ENCODE measurements at places on chromosomes 3 and 15.

DNA sequence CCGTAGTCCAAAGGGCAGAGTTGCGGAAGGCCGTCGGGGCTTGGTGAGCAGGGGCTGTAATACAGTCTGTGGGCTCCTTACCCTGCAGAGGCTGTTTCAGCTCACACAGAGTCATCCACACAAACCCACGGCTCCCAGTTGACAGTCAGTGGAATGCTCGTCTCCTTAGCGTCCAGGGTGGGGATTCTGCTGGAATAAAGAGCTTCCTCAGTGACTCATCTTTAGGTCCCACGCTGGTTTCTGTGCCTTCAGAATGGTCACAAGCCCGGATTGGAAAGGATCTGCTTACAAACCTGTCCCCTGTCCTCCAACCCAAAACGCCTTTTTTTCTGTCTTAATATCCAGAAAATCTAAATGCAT, 201.3 kb upstream of the TPM1 start:
- no peak for DNase-seq

- no peak for DNase-seq
Observed at GRCh38 chr15:85614059-85614458, 180.7 kb downstream of the KLHL25 start.

GRCh38 chr3:187973977-187974870, 179.7 kb upstream of the LPP start:
- no peak for DNase-seq

DNA sequence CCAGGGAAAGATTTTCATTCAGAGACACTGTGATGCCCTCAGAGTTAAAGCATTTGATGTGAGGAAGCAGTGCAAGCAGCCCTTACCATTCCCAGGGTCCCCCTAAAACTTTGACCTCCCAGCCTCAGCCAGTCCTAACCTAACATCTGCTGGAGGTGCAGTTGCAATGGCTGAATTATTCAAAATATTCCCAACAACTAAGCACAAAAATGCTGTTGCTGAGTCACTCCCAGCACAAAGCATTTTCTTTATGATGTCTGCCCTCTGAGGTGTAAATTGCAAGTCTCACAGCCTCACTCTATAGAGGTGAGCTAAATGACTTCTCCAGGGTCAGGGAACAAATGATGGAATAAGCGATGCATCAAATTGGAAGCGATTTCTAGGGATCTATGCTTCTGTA, 6.4 kb upstream of the REC114 start:
- no peak for DNase-seq

DNA sequence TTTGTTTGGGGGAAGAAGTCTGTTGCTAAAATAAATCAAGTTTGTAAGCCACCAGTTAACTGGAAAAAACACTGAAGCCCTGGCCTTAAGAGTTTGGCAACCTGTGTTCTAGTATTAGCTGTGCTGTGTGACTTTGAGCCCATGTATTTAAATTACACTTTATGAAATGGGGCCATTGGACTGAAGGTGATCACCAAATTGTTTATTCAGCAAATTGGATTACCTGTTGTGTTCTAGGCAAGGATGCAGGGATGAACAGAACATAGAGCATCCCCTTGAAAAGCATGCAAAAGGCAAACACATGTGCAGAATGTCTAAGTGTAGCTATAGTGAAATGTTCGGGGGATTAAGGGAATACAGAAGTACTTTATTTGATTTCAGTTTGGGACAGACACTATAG, 54.6 kb downstream of the TMOD3 start:
- no peak for DNase-seq

GRCh38 chr3:136377508-136377907, 127.4 kb downstream of the PCCB start:
- DNase-seq: no peak

DNA sequence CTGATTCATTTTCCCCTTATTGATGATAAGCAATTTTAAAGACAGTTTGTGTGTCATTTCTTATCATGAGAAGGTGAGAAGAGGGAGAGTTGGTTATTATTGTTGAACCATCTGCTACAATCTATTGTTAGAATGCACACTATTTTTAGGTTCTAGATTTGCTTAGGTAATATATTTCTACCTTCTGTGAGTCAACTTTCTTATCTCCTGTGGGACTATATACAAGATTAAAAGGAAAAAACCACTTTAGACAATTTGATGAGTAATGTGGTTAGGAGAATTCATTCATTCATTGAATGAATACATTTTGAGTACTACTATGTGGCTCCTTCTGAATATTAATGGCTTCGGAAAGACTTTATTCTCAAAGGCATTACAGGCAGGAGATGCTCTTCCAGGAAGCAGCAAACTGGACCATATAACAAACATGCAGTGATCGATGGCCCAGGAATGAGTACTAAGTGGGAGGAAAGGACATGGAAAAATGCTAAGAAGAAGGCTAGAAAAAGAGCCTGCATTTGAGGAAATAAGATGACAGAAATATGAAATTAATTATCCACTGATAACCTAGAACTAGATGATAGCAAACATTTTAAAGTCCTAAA, 22.4 kb downstream of the SPTSSB start:
- DNase-seq: no peak

GRCh38 chr3:81782585-81782984, 21.1 kb upstream of the GBE1 start:
- DNase-seq: no peak

DNA sequence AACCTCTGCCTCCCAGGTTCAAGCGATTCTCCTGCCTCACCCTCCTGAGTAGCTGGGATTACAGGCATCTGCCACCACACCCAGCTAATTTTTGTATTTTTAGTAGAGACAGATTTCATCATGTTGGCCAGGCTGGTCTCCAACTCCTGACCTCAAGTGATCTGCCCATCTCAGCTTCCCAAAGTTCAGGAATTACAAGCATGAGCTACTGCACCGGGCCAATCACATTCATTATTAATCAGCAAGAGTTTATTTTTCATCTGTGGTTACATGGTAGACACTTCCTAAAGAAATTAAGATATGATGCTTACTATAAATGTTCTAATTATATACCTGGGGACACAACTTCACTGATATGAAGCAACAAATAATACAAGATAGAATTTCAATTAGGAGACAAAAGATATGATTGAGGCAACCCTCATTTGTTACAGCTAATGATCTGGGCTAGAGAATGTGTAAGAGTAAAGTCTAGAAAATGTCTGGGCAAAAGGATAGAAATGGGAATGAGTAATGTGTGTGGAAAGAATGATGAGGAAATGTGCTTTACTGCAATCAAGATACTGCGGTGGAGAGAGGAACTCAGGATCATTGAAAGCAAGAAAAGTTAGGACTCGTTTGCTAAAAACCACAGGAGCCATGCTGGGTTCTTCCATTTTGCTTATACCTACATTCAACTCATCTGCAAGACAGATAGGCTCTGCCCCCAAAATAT, 366.8 kb downstream of the ZIC1 start:
- DNase-seq: no peak

DNA sequence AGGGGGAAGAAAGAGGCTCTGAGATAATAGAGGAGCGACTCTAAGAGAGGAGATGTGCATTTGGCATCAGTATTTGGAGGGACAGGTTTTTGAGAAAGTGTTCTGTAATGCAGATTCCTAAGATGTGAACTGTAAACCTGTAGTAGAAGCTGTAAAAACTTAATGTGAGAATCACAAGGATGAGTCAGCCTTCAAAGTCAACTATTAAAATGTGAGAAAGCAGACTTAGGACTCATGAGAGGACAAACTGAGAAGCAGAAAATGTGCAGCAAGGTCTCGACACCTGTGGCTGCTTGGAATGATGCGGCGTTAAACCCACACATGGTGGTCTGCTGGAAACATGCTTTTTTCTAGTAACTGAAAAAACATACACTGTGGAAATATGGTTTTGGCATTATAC, 36.0 kb downstream of the USP13 start:
- no peak for DNase-seq

DNA sequence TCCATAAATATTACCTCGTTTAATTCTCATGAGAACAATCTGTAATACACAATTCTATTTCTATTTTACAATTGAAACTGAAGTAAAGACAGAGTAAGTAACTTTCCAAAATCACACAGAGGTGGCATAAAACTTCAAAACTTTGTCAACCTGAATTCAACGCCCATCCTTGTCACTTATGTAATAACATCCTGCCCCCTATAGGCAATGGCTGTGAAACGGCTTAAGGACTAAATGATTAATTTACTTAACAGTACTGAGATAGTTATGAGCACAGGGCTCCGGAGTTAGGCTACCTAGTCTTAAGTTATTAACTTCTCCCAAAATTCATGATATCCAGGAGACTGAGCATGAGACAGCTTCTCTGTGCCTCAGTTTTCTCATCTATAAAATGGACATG, 293.1 kb upstream of the CHRM5 start:
- no peak for DNase-seq

DNA sequence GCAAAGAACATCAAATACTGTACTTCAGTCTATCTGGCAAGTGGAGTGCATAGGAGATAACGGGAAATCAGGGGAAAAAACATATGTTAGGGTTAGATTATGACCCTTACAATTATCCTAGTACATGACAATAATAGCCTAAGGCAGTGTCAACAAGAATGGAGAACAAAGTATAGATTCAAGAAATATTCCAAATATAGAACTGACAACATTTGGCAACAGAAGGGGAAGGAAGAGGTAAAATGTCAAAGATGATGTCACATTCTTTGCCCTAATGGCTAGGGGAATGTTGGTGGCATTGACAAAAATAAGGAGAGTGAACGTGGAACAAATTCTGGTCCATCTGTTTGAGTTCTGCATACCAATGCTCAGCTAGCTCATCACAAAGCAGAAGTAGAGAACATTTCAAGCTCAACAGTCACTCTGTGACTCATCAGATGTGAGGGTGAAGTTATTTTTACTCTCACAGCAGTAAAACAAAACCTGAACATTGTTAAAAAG, 15.5 kb upstream of the ATP8B4 start:
- DNase-seq: no peak

- no peak for DNase-seq
Observed at GRCh38 chr15:51577636-51578304, 44.8 kb downstream of the DMXL2 start.

DNA sequence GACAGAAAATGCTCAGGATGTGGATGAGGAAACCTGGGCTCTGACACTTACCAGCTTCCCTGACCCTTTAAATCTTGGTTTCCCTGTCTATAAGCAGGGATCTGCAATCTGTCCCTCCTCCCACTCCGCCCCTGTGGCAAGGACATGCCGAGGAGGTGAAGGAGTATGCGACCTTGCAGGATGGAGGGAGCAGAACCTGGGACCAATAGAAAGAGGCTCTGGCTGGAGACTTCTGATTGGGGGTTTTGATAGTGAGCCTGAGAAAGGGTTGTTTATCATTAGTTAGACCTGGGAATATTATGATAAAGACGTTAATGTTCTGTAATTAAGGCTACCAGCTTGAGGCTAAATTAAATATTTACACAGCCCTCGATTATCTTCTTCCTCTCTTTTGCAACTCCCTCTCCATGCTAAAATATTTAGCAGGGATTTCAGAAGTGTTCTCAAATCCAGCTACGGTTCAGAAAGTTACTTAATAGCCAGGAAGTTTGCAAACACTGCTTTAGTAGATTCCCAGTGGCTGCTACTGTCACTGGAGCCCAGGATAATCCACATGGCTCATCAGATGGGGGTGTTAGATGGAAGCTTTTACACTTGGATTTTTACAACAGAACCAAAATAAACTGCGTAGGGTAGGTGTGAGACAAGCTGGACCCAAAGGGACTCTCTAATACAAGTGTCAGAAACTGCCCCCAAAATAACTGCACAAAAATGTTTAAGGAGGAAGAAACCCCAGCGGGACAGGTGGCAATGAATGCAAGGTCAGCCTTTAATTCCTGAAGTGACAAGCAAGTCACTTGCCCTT, 9.2 kb upstream of the PAQR5 start:
- no peak for DNase-seq

- DNase-seq: no peak
Observed at GRCh38 chr15:90872486-90873184, 4.2 kb downstream of the FURIN start.

- no peak for DNase-seq
Observed at GRCh38 chr3:182618085-182618732, 175.1 kb upstream of the ATP11B start.

DNA sequence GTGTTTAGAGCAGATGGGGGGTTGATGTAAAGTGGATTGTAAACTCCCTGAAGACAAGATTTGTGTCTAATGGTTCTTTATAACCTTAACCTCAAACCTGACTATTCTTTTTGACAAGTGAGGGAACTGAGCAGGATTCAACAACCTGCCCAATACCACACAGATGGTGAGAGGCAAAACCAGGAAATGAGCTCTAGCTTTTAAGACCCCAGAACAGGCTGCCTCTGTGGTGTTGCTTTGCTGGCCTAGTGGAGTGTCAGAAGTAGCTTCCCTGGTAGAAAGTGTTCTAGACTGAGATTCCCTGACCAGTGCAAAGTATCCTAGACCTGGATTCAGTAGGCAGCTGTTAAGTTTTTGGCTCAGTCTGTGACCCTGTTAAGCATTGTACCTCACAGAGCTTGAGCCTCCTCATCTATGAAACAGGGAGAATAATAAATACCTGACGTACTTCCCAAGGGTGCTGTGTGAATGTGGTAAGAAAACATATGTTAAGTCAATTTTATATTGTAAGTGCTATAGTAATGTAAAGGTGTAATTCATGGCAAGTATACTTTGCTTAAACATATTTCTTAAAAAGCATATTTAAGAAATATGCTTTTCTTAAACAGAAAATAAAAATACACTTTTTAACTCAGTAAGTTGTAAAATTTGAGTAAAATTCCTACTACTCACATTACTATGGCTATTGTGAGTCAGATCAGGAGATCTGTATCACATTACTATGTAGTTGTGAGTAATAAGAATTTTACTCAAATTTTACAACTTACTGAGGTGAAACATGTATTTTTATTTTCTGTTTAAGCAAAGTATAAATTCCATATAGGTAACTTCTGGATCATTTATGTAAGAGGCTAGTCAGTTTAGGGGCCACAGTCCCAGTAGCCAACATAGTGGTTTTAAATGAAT, 8.8 kb downstream of the GPR87 start:
- no peak for DNase-seq

DNA sequence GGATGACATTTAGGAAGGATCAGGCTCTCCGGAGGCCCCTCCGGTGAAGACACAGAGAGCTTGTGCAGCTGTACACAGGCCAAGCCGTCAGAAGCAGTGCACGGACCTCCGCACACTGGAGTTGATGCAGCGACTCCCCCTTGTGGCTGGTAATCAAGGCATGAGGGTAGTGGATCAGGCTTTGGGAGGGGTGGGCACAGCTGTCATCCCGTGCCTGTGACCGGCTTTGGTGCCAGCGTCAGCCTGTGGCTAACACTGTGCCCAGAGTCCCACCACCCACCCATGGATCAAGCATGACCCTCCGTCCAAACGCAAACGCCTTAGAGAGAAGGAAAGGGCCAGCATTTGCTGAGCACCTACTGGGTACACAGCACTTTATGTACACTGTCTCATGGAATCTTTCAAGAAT, 8.2 kb upstream of the GRIP2 start:
- peak; percentile 56 for DNase-seq

- DNase-seq: no peak
Observed at GRCh38 chr3:94064243-94064860, 1.5 kb downstream of the NSUN3 start.

DNA sequence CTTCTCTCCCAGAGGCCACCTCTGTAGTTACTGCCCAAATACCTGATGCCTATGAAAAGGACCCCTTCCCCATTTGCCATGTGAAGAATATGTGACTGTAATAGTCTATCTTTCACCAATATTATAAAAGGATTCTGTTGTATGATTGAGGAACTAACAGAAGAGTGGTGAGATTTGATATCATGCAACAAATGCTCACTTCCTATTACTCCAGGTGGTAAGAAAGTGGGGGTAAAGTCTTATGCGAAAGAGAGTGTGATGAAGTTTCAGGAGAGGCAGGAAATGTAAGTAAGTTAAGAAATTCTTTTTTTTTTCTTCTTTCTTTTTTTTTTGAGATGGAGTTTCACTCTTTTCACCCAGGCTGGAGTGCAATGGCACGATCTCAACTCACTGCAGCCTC, 24.4 kb upstream of the RAP2B start:
- no peak for DNase-seq

- no peak for DNase-seq
Observed at GRCh38 chr3:35789042-35789831, 149.9 kb downstream of the ARPP21 start.
